Stimulated activated CD8-positive, alpha-beta memory T cell treated with anti-CD3 and anti-CD28 coated beads, Interleukin-2, amount 100 ng/mL, for 48 hours (primary cell): ENCODE measurements at places on chromosomes 2 and 18.
A peak's percentile ranks its signal among the peaks of the same experiment; 100 is the strongest.

DNA sequence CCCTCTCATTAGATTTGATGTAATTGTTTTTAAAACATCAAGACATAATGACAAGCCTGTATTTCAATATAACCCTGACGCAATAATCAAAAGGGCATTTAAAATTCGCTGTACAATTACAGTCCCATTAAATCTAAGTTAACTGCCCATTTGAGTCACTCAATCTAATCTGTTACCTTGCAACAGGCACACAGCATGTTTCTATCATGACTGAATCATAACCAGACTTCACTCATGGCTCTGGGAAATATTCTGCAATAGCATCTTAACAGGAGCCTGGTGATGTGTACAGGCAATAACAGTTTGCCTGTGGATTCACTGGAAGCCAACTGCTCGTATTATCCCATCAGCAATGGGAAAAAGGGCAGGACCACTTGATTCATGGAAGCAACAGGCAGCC is 142.3 kb upstream of the NCKAP5 start:
- DNase-seq: no peak

GRCh38 chr2:190469771-190470170 is 61.6 kb downstream of the MFSD6 start:
- DNase-seq: no peak

DNA sequence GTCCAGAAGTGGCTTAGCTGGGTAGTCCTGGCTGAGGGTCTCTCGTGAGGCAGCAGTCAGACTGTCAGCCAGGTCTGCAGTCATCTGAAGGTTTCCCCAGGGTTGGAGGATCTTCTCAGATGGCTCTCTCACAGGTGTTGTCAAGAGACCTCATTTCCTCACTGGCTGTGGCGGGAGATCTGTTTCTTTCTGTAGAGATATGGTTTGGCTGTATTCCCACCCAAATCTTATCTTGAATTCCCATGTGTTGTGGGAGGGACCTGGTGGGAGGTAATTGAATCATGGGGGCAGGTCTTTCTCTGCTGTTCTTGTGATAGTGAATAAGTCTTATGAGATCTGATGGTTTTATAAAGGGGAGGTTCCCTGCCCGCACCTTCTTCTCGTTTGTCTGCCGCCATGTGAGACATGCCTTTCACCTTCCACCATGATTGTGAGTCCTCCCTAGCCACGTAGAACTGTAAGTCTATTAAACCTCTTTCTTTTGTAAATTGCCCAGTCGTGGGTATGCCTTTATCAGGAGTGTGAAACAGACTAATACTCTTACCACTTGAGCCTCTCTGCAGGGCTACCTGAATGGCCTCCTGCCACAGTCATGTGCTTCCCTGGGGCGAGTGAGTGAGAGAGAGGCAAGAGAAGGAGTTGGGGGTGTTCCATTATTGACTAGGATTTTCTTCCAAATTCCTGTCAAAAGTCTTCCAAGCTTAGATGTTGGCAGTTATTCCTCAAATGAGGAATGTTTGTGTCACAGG is 23.6 kb downstream of the MALT1 start:
- DNase-seq: no peak

GRCh38 chr2:217071416-217071815 is 211.6 kb upstream of the TNP1 start:
- DNase-seq: no peak

DNA sequence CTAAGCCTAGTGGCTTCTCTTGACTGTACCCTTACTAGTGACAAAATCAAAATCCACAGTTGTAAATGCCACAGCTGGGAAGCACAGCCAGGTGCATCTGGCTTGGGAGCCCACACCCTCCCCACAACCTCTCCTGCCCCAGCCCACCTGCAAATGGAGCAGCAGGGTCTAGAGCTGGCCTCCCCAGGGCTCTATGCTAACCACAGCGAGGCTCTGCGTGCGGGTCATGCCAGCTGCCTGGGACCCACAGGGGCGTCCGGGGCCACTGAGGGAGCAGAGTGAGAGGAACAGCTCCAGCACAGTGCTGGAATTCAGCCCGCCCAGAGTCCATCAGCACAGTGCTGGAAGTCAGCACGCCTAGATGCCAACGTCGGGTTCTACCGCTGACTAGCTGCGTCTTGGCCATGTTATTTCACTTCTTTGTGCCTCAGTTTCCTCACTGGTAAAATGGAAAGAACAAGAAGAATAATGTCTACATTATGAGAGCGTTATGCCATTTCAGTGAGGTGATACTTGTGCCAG is 109.1 kb upstream of the ID2 start:
- DNase-seq: no peak

DNA sequence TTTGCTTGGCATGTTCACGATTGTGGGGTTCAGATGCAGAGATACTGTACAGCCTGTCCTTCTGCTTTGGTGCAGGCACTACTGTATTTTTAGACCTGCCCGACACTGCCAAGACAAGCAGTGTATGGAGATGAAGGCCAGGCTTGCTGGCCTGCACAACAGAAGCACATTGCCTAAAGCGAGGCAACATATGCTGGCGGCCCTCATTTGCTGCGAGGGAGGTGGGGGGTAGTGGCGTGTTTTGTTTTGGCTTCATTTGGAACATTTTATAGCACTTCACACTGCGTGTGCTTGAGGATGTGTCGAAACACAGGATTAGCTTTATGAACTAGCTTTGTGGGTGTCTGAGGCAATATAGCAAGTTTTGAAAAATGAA is 27.0 kb downstream of the TMEM182 start:
- DNase-seq: no peak

GRCh38 chr18:12476955-12477354 is 69.2 kb downstream of the PRELID3A start:
- DNase-seq: no peak

DNA sequence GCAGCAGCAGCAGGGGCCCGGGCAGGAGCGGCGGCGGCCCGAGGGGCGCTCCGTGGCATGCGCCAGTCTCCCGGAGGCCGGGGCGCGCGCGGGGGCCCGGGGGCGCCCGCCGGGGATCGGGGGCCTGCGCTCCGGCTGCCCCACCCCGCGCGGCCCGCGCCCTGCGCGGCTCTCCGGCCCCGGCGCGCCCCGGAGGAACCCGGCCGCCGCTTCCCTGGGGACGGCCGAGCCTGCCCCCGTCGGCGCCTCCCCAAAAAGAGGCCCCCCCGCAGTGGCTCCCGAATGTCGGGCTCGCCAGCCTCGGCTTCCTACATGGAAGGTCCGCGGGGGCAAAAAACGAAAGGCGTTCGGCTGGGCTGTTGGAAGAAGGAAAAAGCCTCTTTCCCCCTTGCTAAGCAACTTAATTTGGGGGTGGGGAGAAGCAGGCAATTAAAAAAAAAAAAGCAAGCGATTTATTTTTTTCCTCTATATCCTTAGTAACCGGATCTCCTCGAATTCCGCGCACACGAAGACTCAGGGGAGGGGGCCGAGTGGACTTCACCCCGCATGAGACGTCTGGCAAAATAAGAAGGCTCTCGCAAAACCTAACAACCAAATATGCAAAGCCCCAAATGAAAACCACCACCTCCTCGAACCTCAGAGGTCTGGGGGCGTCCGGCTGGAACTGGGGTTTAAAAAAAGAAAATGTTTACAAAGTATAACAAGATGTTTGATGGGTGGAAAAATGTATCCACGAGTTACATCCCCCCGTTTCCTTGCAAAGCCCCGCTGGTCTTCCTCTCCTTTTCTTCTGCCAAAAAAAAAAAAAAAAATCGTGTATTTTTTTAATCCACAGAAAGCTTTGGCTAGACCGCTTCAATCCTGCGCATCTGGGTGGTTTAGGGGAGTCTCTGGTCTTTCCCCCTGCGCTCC is at the start of gene SMAD7:
Gene SMAD7 (minus strand): TSS at position 430 of the 912 bp plus-strand sequence. CDS start 541 bp downstream, outside the sequence.
- DNase-seq: no peak

- no peak for DNase-seq
These were observed 280.2 kb downstream of the STK39 start for GRCh38 chr2:167966937-167967913.

DNA sequence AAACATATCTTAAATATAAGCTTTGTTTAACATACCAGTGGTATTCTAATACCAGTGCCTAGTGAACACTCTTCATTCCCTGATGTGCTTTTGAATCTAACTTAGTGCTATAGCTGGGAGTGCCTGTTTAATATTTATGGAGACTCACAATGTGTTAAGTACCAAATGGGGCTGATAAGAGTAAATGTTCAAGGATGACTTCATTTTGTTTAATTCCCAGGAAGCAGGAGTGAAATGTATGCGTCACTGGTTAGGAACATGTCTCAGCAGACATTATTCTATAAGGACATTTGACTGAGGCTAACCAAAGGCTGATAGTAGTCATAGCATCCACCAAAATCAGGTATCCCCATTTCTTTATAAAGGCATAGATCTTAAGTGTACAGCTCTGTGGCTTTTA is 31.7 kb upstream of the LINC00305 start:
- no peak for DNase-seq

GRCh38 chr2:225739328-225739727 is 339.8 kb downstream of the NYAP2 start:
- no peak for DNase-seq

DNA sequence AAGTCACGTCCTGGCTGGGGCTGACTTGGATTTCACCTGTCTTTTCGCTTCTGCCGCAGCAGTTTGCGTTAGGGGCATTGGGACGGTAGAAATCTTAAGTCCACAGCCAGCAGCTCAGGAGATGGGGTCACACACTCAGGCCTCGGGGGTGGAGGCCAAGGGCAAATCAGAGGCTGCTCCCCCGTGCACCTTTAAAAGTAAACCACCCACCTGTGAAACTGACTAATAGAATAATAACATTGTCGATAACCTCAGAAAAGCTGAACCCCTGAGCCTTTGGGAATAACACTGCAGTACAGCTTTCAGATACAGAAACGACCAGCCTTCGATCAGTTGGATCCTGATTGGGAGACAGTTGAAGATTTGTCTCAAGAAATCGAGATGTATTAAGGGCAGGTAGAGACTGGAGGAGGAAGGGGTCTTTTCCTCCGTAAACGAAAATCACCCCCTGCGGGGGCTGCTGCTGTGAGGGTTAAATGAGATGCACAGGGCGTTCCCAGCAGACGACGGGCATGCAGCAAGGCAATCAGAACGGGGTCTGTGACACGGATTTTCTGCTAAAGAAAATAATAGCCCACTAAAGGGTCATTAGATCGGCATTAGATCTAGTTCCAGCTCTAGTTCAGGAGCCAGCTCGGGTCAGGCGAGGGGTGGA is 16.4 kb upstream of the NFATC1 start:
- DNase-seq: no peak

GRCh38 chr18:51196118-51196810 is 1.2 kb downstream of the MEX3C start:
- DNase-seq: peak; percentile 32

DNA sequence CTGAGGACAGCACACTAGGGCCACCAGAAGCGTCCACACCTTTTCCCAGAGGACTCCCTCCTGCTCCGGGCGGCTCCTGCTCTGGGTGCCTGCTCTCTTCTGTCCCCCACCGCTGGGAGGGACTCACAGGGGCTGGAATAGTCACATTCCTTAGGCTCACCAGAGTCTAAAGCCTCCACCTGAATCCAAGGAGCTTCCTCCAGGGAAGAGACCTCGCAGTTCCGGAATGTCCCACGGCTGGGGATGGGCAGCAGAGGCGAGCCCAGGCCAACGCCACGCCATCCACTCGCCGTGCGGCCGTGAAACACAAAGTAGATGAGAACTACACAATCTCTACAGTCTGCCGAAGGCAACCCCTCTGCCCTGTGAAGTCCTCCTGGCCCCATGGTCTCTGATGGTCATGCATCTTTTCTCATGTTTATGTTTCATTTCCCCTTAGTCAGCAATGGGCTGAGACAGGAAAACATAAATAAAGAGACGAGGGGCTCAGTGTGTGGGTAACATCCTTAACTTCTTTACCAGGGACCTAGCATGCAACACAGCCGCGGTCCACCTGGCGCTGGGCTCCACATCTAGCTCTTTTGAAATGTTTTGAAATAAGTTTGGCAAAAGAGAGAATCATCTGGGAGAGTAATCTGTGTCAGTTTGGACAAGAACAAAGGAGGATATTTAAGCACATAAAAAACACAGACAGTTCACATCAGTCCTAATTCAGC is 98.4 kb downstream of the PXDN start:
- DNase-seq: no peak

DNA sequence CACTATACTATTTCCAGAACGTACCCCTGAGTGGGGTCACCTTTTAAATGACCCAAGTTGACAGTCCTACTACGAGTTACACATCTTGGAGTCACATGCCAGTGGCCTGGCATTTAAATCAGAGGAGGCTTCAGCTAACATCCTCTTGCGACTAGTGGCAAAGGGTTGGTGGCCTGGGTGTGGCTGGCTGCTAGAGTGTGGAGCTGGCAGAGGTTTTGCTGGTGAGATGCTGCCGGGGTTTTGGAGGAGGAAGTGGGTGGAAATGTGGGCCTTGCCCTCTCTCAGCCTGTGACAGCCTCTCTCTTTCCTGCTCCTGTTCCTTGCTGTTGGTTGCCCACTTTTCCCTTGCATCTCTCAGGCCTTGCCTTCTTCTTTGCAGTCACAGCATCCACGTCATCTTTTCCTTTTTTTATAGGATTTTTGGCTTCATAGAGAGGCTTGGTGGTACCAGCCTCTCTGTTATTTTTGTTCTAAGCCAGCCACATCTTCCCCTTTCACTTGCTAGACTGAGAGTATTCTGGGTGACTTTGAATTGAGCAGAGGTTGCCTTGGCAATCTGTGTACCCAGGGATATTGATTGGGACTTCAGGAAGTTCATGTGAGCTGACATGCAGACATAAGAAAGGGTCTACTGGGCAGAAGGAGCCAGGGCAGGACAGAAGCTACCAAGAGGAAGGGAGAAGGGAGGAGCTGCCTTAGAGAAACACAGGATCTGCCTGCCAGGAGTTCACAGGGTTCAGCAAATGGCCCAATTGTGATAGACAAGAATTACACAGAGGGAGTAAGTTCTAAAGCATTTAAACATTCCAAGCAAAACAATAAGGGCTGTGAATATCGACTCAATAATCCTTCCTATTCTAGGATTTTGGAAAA is 55.4 kb downstream of the CDC42EP3 start:
- no peak for DNase-seq

DNA sequence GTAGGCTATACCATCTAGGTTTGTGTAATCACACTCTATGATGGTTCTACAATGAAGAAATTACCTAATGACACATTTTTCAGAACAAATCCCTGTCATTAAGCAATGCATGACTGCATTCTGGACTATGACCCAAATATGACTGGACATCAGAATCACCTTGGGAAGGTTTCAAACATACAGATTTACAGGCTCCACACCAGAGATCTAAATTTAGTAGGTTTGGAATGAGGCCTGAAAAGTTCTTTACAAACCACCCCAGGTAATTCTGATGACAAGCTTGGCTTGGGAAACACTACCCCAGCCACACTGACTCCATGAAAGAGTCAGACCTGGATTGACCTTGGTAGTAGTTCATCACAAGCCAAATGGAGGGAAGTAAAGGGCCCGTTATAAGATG is 52.2 kb upstream of the NFE2L2 start:
- DNase-seq: no peak

DNA sequence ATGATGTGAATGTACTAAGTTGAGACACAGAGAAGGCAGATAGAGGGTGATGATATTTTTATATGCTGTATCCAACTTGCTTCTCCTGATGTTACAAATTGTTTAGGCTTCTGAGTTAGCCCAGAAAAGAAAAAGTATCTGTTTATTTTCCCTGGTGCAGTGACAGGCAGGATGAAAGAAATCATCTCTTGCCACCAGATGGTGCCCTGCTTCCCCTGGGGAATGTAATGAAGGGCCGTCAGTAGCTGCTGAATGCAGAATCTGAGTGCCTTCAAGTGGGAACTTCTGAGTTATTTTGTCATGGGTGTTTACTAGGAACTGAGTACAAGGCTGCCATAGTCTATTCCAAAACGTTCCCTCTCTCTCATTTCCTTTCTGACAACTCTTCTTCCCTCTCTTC is 525.6 kb downstream of the MBD2 start:
- no peak for DNase-seq
